ENCODE measurements at places on chromosomes 7 and 10.

DNA sequence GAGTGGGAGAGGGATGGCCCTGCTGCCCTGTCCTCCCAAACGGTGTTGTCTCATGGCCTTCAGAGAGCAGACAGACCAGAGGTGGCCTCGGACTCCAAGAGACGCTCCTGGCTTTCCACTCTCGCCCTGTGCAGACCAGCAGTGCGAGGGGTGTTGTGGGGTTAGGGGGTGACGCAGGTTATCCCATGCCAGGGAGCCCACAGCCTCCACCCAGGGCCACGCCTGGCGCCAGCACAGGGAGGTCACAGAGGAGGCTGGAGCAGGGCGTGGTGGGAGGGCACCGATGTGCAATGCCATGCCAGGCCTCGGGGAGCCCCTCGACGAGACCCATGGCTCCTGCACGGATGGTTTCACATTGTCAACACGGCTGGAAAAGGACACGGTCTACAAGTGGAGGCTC lies 52.1 kb downstream of the INPP5A start:
- no peak for DNase-seq

DNA sequence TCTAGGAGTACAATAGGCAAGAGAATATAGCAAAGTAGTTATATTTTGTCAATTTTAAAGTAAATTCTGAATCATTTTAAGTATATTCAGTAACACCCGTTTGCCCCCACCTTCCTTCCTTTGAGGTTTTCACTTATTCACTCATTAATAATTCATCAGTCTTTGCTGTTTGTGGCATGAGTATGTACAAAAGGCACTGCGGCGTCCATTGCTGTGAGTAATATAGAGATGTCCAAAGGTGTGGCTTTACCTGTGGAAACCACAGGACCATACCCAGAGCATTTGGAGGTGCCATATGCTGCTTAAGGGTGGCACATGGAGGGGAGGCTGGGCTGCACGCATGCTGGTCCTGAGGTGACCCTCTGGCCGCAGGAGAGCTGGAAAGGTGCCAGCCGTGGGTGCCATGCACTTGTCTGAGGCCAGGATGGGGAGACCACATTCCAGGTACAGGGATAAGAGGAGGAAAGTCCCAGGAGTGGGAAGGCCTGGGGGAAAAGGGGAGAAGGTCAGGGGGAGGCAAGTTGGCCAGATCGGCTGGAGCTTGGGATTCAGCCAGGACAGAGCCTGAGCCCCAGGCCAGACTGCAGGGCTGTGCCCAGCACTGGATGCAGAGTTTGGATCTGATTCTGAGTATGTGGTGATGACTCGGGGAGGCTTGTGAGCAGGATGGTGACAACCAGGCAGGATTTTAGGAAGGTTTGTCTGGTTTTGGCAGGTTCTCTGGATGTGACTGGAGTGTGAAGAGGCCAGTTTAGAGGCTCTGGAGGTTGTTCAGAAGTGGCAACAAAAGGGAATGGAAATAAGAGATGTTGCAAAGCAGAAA lies 223.4 kb downstream of the MGMT start:
- DNase-seq, result no peak

DNA sequence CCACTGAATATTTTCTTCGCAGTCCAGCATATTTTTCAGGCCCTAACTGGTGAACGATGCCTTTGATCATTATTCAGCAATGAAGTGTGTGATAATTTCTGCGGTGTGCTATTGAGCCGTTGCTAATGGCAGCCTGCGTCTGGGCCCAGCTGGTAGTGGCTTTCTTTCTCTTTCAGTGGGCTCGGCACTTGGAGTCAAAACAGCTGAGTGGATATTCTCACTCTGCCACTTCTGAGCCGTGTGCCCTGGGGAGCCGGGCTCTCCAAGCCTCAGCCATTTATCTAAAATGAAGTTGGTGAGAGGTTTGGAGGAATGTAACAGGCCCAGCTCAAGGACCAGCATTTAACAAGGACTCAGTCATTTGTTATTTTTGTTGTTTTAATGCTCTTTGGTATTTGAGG lies 87.5 kb upstream of the IFRD1 start:
- DNase-seq, result no peak

- no peak for DNase-seq
Observed at GRCh38 chr10:32985775-32986350, 27.8 kb upstream of the ITGB1 start.

DNA sequence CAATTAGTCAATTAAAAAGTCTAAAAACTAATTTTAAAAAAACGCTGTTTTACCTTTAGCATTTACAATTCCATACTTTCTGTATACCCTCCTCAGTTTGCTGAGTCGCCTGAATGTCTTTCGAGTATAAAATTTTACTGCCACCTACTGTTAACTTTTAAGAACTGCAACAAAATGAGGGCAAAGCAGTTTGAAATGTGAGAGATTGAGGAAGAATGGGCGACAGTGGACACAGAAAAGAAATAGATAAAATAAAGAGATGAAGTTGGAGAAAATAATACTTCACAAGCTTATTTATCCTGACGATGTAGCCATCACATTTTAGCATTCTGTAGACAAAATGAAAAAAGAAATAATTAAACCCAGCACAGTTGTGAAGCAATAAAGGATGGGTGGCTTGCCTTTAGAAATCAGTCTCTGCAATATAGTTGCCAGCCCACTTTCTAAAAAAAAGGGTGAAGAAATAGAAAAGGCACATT lies 110.8 kb upstream of the PTN start:
- no peak for DNase-seq

DNA sequence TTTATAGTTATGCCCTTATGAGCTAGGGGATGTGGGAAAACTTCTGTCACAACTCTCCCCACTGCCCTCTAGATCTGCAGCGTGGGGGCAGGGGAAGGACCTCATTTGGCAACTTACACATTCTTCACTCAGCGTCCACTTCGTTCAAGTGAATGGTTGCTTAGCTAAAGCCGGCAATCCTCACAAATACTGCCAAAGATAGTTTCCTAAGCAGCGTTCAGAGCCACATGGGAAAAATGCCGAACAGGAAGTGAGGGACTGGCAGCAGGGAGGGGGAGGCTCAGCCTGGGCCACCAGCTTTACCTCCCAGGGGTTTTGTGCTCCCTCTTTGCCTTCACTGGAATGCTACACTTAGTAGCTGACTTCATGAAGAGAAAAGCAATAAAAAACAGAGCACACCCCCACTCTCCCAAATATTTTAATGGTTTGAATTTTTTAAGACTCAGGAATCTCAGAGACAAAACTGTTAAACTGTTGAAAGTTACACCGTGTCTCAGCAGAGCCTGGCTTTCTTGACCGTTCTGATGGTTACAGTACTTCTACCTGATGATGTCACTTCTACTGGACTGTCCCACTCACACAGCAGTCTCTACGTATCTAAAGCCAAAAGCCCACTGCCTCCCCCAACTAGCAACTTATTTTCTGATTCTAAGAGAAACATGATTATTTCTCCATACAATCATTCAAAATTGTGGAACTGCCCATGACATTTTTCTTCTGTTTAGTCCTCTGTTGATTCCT lies 10.4 kb downstream of the GRM3 start:
- DNase-seq, result no peak

DNA sequence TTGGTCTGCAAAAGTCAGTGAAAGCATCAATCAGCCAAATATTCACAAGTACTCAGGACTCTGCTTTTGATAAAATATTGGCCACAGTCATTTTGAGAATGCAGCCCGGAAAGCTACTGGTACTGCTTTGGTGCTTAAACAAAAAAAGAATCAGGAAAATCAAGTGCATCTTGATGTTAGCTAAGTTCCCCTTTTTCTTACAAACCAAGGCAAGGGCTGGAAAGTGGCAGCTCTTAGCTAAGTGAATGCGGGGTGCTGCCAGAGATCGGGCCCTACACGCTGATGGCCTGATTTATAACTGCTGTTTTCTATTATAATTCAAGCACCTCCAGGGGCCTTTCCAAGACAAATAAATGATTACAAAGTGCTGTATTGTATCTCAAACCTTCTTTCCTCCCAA lies 136.8 kb upstream of the MGMT start:
- DNase-seq, result no peak

GRCh38 chr10:85026878-85027467 lies 698.6 kb downstream of the CCSER2 start:
- no peak for DNase-seq

DNA sequence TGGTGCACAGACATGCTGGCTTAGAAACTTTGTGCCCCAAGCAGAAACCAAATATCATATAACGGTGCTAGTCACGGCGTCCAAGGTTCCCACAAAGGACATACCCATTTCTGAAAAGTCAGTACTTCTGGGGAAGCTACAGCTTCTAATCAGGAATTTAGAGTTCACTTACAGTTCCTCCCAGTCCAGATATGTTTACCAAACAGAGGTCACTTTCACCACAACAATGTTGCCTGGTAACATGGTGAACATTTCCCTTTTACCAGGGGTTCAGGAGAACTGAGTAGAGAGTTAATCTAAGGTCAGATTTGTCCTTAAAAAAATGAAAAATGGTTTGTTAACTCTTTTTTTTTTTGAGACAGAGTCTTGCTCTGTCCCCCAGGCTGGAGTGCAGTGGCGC lies 265.9 kb upstream of the MKLN1 start:
- DNase-seq, result no peak
